ENCODE measurements at places on chromosomes 2 and 18.

DNA sequence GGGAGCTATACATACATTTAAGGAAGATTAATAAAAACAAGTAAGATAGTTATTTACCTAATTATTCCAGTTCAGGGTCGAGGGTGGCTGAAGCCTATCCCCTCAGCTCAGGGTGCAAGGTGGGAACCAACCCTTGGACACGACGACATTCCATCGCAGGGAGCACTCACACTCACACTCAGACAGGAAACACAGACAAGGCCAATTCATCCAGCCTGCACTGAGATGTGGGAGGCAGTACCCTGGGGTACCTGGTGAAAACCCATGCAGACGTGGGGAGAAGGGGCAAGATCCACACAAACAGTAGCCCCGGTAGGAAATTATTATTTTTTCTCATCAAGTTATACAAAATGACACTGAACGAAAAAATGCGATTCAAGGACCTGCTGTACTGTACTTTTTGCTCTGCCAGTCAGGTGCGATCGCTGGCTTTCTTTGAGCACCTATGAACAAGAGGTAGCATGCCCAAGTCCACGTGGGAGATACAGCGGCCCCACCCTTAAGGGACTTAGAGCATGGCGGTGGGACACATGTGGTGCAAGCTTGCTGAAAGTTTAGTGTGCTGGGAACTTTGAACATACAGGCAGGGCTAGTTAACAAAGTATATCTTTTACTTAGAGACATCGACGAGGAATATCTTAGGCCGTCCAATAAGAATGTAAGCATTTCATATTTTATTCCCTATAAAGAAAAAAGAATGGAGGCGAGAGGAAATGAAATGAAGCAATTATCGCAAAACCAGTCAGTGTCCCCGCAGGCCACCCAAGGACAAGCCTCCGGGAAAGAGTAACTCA, 624 bp downstream of the METTL8 start:
- no peak for DNase-seq

DNA sequence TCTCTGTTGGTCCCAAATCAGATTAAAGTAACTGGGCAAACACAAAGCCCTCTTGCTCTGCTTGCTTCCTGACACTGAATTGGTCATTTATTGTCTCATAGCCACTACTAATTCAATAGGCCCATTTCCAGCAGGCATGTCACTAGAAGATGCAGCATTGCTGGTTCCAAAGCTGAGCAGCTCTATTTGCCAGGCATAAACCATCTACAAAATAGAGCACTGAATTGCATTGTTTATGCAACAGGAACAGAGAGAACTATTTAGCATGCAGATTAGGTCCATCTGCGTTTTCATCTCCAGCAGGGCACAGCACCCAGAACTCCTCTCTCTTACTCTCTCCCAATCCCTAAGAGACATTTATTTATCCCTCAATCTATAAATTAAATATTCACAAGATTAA, 227.6 kb downstream of the SUCLG1 start:
- no peak for DNase-seq

- DNase-seq = no peak
These were observed 142.0 kb downstream of the TMEM18 start for GRCh38 chr2:535222-535621.

DNA sequence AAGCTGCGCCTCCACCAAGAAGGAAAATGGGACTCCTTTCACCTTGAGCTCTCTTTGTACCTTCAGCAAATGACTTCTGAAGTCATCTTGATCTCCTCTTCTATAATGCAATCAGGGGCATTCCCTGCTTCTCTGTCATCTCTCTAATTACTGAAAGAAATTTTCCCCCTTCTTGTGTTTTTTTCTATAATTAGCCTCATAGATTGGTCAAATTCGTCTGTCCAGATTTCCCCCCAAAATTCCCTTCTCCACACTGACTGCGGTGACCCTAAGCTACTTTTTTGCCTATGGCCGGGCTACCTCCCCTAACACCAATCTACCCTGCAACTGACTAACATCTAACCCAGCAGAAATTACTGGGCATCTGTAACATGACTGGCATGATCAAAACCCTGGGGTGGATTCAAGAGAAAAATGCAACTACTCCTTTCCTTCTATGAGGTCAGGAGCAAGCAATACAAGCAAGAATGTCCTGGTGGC, 168.6 kb downstream of the BCL2 start:
- DNase-seq = no peak

GRCh38 chr18:23618862-23619387, 32.6 kb upstream of the NPC1 start:
- DNase-seq = no peak

DNA sequence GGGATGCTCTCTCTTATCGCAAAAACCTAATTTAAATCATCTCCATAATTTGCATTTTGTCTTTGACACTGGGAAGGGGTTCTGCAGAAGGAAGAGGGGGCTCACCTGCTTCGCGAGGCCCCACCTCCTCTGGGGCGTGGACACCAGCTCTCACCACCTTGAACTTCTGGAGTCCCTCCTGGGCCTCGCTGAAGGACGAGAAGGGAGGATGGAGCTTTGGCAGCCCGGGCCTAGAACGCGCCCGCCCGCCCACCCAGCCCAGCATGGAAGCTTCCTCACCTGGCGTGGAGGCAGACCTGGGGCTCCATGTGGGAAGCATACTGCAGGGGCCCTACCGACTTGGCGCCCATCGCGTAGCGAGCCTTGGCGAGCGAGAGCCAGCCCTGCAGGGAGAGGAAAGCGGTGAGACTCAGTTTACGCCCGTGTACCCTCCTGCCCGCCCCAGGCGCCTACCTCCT, 1.1 kb upstream of the IMP4 start:
- DNase-seq = no peak

DNA sequence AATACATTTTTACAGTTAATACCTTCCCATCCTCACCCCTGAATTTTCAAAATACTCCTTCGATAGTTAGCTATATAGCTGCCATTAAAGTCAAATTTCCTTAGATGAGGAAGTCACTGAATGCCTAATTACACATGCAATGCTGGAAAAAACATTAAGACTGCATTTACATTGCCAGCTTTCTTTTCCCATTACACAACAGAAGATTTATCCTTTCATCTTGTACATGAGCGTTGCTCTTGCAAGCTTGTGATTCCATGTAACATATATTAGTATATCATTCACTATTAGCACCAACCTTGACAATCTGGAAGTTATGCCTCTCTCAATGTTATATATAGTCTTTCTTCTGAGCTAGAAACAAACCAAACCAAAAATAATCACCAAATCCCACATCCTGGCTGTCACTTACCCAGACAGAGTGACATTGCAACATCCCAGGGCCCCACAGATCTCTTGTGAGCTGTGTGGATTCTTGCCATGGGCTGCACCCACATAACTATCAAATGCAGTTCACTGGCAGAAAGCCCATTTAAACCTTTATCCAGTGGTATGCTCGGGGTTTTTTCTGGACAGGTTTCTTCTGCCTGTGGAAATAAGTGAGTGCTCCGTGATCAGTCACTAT, 79.2 kb upstream of the PAPOLG start:
- DNase-seq = no peak

GRCh38 chr2:189521699-189522434, 58.7 kb downstream of the SLC40A1 start:
- no peak for DNase-seq

- no peak for DNase-seq
These were observed 147.1 kb downstream of the CCBE1 start for GRCh38 chr18:59550174-59550516.

GRCh38 chr2:26807788-26808460, 22.1 kb downstream of the CENPA start:
- no peak for DNase-seq

GRCh38 chr2:220104871-220105351, 477.5 kb downstream of the SLC4A3 start:
- DNase-seq = peak; percentile 63

DNA sequence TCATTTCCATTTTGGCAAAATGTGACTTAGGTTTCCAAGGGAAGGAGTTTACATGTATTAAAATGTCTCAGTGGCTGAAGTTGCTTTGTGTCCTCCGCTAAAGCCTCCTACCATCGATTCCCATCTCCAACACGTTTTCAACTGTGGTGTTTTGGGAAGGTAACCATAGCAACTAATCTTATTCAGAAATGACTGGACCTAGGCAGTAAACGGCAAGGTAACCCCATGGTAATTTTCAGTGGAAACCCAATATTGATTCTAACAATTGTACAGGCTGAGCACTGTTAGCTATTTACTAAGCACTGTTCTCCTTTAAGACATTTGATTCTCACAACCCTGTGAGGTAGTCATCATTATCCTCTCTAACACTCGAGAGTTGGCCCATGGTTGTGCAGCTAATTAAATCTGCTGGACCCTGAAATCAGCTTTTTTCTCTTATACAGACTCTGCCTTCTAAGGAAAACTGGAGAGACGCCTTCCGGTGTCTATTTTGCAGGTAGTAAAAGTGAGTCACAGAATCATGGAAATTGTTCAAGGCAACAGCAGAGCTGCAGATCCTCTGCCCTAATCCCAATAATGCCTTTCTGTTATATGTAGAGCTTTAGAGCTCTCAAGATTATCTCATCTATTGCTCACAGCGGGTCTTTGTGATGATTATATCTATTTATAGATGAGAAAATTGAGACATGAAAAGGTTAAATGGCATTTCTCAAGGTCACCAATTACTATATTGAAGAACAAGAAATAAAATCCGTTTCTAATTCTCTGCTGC, 36.2 kb downstream of the FASTKD2 start:
- no peak for DNase-seq

- DNase-seq = no peak
These were observed 10.1 kb downstream of the TEX51 start for GRCh38 chr2:126908721-126909177.

DNA sequence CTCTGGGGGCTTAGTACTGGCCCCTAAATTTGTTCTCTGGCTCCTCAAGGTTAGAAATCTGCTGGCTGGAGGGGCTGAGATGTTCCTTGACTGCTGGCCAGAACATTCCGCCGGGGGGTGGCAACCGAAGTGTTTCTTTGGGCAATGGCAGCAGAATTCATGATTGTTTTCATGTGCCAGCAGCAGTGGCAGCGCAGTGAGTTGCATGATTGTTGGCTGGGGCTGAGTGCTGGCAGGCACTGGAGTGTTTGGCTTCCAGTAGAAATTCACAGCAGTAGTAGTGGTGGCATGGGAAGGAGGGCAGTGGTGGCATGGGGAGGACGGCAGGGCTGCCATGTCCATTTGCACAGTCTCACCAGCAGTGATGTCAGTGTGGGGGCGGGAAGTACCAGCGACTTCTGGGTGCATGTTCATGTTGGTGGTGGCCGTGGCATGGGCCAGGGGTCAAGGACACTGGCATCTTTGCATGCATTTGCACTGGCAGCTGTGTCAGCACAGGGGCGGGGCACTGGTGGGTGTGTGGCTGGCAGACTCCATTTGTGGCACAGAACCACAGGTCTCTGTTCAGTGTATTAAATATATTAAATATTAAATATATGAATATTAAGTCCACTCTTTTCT, 130.6 kb upstream of the CDH7 start:
- DNase-seq = no peak

GRCh38 chr18:47748093-47748796, 182.2 kb downstream of the SMAD2 start:
- DNase-seq = no peak

- DNase-seq = no peak
These were observed 81.9 kb downstream of the EPB41L5 start for GRCh38 chr2:120094795-120095194.

- no peak for DNase-seq
These were observed 120.0 kb upstream of the MAPRE2 start for GRCh38 chr18:34921226-34921625.

DNA sequence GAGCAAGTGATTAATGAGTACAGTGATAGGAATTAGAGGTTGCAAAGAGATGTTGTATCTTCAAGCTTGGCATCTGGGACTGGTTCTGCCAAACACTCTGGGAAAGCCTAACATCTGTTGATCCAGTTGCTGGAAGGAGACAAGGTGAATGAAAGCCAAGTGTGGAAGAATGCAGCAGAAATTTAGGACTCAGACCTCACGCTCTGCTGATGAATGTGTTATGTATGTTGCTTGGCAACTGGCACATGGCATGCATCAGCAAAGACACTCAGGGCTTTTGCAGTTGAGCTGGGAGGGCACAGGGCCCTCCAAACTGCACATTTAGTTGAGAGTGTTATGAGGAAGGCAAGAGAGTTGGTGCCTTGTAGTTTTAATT, 105.5 kb downstream of the COLEC12 start:
- peak; percentile 90 for DNase-seq

DNA sequence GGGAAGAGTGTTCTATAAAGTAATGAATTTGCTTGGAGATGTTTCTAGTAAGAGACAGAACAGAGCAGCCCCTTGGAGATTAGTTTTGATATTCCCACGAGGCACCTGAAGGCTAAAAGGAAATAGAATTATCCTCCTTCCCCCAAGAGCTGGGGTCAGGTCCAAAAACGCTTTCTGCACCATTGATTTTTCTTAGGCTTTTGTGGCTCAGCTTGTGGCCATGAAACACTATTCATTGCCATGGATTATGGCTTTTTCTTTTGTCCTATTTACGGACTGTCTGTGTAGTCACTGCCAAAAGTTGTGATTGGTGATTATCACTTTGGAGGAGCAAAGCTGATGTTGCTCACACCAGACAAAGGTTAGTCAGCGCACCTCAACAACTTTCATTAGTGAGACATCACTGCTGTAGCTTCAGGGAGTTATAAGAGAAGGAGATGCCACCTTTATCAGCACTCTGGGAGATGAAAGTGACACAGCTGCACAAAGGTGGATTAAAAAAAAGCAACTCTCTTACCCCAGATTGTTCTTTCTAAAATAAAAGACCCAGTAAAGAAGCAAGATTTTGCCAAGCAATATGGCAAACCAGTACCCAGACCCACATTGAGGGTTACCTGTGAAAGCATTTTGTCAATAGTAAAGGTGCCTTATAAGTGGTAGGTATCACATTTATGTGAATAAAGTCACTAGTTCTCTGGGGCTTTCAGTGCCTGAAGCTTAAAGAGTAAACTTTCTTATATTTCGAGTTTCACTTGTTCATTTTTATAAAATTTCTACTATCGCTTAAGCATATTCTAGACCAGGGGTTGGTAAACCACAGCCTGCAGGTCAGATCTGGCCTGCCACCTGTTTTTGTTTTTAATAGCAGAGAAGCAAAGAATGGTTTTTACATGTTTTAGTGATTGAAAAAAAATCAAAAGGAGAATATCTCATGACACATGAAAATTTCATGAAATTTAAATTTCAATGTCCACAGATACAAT, 10.6 kb downstream of the CXCR4 start:
- no peak for DNase-seq

DNA sequence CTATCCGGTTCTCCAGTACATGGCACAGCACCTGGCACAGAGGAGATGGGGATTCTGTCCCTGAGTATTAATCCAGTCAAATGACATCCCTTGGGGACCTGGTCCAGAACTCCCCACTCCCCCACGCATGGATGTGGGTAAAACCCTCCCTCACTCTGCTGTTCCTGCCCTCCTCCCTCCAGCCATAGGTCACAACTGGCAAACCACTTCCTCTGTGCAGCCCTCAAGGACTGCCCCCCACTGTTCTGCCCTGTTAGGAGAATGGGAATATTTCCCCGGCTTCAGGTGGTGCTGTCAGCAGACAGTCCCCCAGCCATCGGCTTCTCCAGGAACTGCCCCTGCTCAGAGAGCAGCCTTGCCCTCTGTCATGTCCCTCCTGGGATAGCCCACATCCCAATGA, 1.5 kb upstream of the TFCP2L1 start:
- DNase-seq = no peak

- no peak for DNase-seq
These were observed 1.2 kb downstream of the PCARE start for GRCh38 chr2:29072971-29073725.

GRCh38 chr2:216002101-216002678, 11.2 kb downstream of the MREG start:
- no peak for DNase-seq

All from fibroblast of skin of left quadriceps (primary cell).